ENCODE measurements at places on chromosomes 7 and 10.

GRCh38 chr7:141475679-141476078, 75.5 kb upstream of the AGK start:
- DNase-seq, result no peak

DNA sequence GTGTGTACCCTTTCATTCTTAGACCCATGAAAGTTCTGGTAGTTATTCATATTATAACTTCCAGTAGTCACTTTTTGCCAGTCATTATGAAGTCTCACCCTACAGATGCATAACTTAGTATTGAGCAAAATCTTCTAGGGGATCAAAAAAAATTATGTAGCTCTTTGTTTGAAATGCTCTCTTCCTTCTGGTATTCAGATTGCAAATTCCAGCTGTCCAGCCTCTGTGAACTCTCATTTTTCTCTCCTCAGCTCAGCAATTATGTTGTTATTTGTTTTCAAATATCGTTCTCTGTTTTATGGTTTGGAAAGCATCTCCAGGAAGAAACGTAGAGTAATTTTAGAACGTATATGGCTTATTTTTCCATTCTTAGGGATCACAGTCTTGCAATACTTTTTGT, 442.5 kb downstream of the SEMA3D start:
- no peak for DNase-seq

DNA sequence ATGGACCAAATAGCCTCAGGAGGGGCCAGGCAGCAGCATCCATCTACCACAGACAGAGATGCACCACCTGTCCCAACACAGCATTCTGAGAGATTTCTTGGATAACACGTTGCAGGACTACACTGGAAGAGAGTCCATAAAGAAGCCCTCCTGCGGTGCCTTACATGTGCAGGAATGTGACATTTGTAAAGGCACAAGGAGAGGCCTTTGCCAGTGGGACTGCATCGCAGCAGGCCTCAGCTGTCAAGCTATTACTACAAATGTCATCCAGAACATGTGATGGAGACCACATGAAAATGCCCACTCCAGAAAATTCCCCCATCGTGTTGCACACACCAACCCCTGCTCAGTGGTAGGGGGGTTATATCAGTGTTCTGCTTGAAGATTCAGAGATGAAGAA, 77.4 kb downstream of the ATXN7L1 start:
- no peak for DNase-seq

DNA sequence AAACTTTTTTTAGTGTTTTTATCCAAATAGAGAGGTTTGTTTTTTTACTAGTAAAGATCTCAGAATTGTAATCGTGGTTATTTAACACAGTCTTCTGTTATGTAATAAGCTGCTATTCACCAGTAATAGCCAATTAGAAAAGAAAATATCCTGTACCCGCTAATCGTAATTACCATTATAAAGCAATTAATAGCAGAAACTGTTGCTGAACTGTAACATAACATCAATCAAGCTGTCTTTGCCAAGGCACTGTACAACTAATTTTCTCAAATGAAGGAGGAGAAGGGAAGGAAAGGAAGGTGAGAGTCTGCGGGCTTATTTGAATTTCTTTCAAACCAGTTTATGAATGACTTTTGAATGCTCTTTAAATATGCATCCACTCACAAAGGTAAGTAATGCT, 9.3 kb downstream of the ZNF277 start:
- DNase-seq, result no peak

GRCh38 chr7:54705436-54705835, 53.6 kb downstream of the SEC61G start:
- no peak for DNase-seq

GRCh38 chr10:126511917-126512479, 123.7 kb upstream of the ADAM12 start:
- DNase-seq, result no peak

GRCh38 chr10:132186488-132187429, at the start of gene DPYSL4:
Gene DPYSL4 (plus strand): TSS chr10:132186948. CDS start chr10:132187064, 116 bp downstream.
- DNase-seq, result no peak

- no peak for DNase-seq
Observed at GRCh38 chr10:95249467-95249866, 41.3 kb downstream of the PDLIM1 start.

DNA sequence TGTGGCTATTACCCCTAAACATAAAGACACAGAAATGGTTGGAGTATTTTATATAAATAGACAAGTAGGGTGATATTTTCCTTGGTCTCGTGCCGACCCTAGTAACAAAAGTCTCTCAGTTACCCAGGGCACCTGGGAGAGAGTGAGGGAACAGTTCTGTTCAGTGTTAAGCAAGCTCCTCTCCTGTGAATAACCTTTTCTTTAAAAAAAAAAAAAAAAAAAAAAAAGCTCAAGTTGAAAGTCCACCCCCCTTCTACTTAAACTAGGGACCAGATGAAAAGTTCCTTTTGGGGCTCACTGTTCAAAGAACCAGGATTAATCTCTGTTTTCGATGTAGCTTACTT, 636.9 kb upstream of the GALNT17 start:
- DNase-seq, result no peak
